ENCODE measurements at places on chromosomes 3 and 15.

DNA sequence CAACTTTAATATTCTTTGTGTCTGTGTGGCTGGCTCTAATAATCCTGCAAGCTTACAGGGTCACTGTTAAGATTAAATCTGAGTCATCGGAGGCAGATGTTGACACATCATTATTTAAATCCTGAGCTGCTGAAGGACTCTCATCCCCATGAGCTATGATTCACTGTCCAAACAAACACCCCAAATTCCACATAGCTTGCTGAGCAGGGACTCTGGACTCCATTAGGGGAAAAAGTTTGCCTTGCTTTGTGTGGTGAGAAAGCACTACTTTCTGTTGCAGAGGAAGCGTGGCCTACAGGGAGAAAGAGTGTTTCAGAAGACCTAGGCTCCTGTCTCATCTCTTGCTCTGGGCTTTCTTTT lies 213.7 kb downstream of the PDCD6IP start:
- no peak for DNase-seq

DNA sequence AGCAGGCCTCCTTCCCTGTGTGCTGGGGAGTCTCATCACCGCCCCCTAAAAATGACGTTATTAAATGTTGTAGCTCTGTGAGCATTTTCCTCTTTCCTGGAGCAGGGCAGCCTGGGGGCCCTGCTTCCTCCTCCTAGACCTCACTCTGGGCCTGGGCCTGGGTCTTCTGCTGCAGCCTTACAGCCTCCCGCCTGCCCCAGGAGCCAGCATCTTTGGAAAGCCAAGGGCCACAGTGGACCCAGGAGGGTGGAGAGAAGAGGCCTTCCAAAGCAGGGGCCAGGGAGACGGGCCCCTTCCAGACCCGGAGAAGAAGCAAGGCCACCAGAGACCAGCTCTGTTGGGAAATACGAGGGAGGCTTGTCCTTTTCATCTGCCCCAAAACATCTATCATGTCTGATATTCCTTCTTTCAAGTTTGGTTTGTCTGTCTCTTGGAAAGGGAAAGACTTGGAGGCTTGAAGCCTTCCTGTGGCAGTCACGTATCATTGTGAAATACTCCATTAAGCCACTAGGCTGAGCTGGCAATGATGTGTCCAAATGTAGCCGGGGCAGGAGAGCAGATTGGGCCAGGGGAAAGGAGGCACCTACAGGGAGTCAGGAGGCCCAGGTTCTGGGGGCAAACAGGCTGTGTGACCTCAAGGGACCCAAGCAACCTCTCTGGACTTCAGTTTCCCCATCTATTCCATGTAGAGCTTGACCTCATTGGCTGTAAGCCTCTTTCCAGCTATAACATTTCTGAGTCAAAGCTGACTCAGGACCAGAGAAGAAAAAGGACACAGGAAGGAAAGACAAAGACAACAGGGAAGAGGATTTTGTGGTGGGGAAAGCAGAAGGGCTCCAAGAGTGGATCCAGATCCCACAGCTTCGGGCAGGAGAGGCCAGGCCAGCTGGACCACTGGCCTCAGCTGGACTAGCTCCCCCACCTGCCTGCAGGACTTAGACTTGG lies 31.1 kb downstream of the CYP11A1 start:
- DNase-seq, result no peak

DNA sequence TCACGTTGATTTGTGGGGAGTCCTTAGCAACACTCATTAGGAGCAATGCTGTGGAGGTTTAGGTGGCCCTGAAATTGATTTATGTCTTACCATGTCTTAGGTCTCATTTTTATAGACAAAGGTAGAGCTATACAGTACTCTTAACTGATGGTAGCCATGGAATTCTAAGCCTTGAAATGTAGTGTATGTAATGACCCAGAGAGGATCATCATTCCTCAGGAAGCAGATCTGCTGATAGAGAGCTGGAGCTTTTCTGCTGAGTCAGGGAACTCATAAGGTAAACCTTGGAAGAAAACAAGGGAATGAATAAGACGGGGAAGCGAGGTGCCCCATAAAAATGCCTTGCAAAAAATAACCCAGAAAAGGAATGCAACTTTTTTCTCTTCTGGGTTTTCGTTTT lies 34.0 kb upstream of the ZNF639 start:
- no peak for DNase-seq

DNA sequence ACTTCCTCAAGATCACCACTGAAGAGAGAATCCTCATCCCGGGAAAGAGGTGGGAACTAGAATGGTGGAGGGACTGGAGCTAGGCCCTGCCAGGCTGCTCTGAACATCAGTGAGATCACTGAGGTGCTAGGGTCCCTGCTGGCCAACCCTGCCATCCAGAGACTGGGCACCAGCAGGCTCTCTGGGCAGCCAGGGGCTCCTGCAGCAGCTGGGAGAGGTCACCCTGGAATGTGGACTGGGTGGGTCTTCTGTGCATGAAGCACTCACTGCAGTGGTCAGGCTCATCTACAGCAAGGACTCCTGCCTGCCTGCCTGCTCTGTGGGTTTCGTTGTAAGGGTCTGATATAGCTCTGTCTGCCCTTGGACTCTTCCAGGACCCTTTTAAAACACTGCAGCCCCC lies 24.9 kb downstream of the ALS2CL start:
- DNase-seq, result peak; percentile 3

GRCh38 chr3:193827871-193828270 lies 234.9 kb downstream of the OPA1 start:
- DNase-seq, result no peak

GRCh38 chr15:85831415-85832113 lies 36.8 kb upstream of the KLHL25 start:
- DNase-seq, result peak; percentile 64

- no peak for DNase-seq
Measured at GRCh38 chr15:31439328-31439727, 112.7 kb downstream of the KLF13 start.

DNA sequence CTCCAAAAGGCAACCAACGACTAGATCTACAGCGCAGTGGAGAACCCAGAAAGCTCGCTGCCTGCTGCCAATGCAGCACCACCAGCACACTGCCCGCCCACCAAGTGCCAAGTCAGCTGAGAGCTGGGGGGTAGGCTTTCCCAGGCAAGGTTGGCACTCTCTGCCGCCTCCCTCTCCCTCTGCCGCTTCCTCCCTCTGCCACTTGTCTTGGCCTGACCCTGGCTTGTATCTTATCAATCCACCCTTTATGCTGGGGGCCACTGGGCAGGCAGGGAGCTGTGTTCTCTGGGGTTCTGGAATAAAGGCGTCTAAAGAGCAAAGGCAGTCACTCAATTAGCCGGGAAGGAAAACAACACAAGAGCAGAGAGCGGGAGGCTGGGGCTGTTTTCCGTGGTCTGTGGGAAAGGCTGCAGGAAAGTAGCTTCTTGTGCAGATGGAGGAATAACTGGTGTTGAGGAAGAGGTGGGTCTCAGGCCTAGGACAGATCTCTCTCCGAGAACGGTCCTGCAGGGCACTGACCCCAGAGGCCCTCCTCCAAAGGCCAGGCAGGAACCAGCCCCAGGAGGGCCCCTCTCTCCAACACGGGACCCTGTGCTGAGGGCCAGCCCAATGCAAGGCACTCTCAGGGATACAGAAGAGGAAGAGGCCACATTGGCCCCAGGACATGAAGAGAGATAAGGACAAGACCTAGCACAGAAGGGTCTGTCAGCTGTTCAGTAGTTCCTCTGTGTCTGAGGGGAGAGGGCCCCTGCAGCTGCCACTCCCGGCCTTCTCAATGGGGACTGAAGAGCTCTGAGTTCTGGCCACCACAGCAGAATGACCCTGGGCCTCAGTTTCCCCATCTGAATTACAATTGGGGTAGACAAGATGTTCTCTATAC lies 30.8 kb downstream of the ACSBG1 start:
- peak; percentile 93 for DNase-seq

DNA sequence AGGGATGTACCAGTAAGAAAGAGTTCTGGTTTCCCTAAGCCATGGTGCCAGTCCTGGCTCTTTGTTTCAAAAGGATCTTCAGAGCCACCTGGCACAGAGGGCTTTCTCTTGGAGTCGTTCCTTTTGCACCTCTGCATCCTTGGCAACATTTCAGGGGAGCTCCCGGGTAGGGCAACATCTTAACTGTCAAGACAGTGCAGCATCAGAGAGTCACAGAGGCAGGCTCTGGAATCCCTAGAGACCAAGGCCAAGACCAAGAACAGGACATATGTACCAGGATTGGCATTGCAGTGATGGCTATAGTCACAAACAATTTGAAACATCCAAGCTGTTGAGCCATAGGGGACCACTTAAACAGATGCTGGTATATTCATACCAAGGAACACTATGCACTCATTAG lies 129.4 kb upstream of the ADPGK start:
- DNase-seq, result no peak

DNA sequence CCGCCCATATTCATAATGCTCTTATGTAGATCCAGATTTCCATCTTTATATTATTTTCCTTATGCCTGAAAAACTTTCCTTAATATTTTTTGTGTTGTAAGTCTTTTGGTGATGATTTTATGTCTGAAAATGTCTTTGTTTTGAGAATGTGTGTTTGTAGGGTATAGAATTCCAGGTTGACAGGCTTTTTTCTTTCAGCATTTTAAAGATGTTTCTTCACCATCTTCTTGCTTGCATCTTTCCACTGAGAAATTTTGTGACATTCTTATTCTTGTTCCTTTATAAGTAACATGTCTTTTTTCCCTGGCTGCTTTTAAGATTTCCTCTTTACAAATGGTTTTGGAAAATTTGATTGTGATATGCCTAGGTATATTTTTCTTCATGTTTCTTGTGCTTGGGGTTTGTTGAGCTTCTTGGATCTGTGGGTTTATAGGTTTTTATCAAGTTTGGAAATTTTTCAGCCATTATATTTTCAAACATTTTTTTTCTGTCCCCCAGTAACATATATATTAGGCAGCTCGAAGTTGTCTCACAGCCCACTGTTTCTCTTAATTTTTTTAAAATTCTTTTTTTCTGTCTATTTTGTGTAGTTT lies 27.1 kb upstream of the SLC22A13 start:
- DNase-seq, result no peak

DNA sequence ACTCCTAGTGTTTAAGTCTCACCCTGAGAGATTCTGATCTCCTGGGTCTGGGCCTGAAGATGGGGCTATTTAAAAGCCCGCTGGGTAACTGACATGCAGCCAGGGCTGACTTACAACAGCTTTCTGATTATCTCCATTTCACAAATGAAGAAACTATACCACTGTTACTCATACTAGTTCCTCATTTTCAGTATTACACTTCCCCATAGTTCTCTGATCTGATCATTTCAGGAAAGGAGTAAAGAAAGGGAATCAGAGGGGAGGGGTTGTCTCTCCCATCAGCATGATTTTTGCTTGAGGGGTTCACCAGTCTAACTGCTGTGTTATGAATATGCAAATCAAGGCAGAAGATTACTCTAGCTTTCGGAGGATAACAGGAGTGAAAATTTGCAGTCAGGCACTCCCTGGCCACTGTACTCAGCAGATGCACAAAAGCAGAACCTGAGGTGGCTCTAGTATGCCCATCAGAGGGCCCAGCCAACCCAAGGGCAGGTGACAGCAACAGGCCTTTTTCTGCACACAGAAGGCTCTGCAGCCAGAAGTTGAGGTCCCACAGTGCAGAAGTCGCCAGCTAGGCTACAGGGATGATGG lies 59.4 kb downstream of the DAPK2 start:
- DNase-seq, result no peak

- no peak for DNase-seq
Measured at GRCh38 chr3:34132069-34132692, 333.8 kb downstream of the PDCD6IP start.

DNA sequence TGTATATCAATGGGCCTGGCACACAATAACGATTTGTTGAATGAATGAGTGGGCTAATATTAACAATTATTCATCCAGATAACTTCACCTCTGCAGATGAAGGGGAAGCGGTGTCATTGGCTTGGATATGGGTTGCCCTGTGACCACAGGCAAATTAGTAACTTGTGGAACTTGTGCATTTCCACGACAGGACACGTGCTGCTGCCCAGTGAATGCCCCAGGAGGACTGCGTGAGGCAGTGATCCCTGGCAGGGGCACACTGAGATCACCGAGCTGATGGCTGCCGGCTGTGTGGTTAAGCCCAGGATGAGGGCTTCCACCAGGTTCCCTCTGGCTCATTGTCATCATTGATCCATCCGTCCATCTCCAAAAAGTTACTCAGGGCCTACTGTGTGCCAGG lies 84.1 kb upstream of the HACD2 start:
- no peak for DNase-seq

GRCh38 chr15:70351941-70352774 lies 254.4 kb upstream of the TLE3 start:
- DNase-seq, result no peak

DNA sequence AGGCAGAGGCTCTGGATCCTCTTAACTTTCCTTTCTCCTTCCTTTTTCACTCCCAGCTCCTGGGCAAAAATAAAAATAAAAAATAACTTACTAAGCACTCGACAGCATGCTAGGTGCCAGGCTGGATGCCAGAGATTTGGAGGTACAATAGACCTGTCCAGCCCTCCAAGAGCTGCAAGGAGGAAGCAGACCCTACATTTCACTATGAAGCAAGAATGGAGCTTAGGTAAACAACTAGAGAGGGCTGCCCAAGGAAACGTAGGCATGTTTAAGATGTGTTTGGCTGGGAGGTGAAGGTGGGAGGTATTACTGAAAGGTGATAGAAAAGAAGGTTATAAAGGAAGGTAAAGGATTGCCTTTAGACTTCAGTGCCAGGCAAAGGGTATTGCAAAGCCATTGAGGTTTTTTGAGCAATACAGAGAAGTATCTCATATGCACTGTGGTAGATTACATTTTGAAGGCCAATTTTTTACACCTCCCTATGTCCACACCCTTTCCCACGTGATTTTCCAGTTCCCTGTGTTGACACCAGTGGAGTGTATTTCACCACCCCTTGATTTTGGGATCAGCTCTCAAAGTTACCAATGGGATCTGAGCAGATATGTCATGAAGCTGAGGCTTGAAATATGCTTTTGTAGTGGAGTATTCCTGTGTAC lies 69.1 kb downstream of the DCLK3 start:
- DNase-seq, result no peak

GRCh38 chr15:99997112-99997651 lies 263.9 kb upstream of the LYSMD4 start:
- DNase-seq, result no peak

DNA sequence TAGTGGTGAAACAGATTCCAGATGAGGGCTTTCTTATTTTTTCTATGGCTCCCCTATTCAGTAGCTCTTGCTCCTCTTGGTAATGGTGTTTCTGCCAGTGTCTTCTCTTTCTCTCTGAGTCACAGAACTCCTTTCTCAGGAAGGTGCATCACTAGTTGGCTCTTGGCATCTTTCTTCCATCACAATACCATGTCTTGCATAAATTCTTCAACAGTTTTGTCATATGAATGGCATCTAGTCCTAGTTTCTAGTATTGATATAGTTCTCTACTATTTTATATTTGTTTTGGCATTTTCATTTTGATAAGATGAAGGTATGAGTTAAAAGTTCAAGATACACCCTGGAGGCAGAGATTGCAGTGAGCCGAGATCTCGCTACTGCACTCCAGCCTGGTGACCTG lies 51.0 kb downstream of the REC114 start:
- no peak for DNase-seq

GRCh38 chr3:69463531-69463930 lies 77.6 kb upstream of the FRMD4B start:
- no peak for DNase-seq

DNA sequence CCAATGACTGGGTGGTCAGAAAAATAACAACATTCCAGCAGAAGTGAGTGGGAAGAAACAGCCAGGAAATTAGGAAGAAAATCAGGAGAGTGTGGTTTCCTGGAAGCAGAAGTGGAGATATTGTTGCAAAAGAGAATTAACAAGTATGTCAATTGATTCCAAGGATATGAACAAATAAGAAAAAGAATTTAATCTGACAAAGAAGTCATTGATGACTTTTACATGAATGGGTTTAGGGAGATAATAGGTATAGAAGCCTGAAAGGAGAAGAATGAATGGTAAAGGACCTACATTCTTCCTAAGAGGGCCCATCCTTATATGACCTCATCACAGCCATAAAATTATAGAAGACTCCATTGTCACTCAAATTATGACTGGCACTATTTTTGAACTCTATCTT lies 1440.1 kb downstream of the OTOL1 start:
- no peak for DNase-seq

Measured in posterior cingulate gyrus (tissue), 11 donors.